Vagina (tissue), 2 donors: ENCODE measurements at places on chromosomes 1 and 21.

DNA sequence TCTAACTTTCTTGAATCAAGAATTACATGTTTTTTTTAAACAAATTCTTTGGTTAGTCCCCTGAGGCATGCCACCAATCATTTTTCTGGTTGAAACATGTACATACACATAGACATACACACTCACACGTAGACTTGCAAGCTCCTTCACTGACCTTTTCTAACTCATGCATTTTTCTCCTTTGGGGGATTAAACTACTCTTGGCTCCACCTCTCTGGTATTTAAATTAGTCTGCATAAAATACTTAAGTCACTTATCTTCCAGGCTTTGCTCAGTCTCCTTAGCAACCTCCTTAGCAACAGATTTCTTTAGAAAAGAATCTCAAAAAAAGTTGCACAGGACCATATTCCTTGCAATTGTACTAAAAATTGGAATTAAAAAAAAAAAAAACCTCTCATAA lies 440.9 kb upstream of the LRRC7 start:
- no peak for DNase-seq

- peak; percentile 95 for DNase-seq
These were observed 70.5 kb downstream of the SSBP3 start for GRCh38 chr1:54335755-54336108.

DNA sequence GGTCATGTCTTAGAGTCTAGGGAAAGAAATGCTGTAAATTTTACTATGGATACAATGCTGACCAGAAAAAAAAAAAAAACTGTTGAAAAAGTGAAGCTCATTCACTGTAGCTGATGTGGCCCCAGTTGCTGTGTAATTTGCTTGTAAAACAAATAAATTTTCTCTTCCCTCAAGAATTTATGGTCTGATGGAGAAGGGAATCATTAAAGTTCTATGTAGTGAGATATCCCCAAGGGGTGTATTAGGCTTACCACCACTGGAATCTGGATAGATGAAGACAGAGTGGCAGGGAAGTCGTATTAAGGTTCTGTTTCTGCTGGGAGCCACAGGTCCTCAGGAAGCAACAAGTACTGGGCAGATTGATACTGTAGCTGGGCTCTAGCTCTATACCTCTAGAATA lies 860.0 kb downstream of the LTN1 start:
- no peak for DNase-seq

- DNase-seq = no peak
These were observed 136.9 kb downstream of the DISC1 start for GRCh38 chr1:231763456-231763855.

DNA sequence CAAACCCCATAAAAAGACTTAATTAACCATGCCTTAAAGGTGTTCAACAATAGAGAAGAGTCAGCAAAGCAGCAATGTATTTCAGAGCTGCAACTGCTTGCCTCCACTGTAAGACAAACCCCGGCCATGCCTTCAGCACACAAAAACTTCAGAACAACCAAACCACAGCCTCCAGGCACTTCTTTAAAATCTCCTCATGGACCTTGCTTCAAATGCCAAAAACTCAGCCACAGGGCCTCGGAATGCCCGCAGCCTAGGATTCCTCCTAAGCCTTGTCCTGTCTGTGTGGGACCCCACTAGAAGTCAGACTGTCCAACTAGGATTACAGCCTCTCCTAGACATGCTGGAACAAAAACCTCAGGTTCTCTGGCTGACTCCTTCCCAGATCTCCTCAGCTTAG lies 208.1 kb upstream of the DUSP10 start:
- DNase-seq = no peak

- DNase-seq = no peak
These were observed 61.8 kb upstream of the ETS2 start for GRCh38 chr21:38743772-38744529.

DNA sequence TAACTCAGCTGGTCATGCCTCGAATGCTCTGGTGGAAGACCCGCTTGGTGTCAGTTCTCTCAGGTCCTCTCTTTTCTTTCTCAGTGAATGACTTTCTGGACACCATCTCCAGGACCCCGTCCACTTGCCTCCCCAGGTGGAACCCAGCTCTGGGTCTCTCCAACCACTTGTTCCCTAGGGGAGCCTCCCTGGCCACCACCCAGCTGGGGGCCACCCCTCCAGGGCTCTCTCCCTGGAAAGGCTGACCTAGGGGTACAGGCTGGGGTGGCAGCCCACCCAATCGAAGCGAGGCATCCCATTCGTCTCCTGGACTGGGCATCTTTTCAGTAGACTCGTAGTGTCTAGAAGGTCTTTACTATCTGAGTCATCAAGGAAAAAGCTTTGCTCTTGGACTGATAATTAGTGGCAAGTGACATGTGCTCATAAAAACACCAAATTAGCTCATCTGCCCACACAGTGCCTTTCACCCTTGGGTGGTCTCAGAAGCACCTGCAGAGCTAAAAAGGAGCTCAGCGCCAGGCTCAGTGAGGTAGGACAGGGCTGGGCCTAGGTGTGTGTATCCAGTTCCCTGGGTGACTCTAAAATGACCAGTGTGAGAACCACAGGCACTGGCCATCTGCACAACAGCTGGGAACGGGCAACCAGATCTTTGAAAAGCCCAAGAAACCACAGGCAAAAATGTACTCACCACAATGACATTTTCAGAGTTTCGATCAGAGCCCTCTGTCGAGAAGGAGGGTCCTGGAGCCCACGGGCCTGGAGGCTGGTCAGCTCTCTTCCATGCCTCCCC lies 2.4 kb upstream of the PDXK start:
- peak; percentile 85 for DNase-seq

DNA sequence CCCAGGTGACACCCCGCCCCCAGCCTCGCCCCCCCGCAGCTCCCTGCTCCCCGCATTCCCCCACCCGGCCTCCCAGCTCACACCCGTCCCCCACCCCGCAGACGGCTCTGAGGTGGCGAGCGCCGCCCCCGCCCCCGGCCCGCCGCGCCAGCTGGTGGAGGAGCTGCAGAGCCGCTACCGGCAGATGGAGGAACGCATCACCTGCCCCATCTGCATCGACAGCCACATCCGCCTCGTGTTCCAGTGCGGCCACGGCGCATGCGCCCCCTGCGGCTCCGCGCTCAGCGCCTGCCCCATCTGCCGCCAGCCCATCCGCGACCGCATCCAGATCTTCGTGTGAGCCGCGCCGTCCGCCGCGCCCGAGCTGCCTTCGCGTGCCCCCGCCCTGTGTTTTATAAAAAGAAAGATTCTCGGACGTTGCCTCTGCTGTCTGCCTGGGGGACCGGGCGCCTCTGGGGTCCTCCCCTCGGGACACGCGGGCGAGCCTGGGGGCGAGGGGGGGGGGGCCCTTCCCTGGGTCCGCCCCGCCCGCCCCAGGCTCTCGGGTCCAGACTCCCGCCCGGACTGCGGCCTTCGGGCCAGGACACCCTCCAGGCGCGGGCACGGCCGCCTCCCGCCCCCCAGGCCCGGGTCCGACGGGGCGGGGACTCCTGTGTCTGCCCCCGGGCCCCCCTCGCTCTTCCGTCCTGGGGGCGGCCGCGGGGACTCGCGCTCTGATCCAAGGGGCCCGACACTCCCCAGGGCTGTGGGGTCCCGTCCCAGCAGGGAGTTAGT lies 1.6 kb upstream of the MMP23B start:
- no peak for DNase-seq

DNA sequence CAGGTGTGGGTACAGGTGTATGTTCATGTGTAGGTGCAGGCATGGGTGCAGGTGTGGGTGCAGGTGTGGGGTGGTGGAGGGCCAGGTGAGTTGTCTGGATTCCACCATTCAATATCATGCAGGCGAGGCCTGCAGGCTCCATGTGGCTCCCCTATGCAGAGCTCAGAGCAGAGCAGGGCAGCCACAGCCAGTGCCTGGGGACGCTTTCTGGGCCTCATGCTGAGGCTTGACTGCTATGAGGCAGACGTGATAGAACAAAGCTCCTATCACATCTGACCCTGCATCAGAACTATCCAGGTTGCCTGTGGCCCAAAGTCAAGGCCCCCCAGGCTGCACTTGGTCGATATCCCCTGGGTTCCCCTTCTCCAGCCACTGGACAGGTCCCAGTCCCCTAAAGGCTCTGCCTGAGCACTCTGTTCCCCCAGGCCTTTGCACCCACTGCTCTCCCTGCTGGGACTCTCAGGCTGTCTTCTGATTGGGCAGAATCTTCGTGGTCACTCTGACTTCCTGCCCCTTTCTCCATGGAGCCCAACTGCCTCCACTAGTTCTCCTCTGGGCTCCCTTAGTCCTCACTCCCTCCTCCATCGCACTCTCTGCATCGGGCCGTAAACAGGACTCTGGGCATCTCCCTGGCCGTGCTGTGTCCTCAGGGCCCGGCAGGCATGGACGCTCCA lies 78.6 kb upstream of the ACTL8 start:
- no peak for DNase-seq

DNA sequence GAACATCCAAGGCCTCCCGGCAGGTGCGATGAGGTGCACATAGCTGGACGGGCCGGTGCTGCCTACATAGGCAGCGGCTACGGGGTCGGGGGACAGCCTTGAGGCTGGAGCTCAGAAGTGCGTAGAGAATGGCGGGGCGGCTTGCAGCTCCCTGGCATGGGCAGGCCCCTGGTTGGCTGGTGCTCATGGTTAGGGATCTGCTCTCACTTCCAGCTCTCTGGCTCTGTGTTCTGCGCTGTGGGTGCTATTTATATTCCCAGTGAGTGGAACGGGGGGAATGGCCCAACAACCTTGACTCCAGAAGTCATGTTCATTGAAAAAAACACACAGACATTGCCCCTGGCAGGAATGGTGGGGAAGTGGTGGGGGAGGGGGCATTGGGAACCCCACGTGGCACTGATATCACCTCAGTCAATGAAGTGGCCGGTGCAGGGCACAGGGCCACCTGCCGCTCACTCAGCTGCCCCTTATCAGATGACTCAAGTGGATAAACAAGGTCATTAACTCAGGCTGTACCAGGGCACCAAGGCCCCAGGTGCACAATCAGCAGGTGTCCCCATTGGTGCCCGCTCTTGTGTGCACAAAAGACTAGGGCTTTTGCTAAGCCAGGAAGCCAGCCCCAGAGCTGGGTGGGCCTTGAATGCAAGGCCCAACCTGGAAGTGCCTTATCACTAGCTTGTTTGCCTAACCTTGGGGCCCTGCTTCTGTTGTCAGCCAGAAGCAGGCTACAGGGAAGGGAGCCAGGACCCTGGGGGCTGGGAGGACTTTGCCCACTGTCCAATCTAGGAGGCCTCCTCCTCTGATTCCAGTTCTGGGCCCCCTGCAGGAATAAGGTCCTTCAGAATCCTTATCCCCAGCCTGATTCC lies at the start of gene NR0B2:
Gene NR0B2 (minus strand): TSS at position 222 of the 866 bp plus-strand sequence. CDS start 35 bp downstream, at position 187.
- DNase-seq = no peak

DNA sequence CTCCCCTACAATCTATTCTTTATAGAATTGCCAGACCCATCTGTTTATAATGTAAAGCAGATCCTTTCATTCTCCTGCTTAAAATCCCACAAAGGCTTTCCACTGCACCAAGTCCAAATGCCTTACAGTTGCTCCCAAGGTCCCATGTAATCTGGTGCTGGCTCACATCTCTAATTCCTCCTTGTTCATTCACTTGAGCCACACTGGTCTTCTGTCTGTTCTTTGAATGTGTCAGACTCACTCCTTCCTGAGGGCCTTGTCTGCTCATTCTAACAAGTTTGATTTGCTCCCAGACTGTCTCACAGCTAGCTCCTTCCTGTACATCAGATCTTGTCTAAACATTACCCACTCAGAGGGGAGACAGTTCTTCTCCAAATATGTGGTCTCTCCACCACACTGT lies 38.9 kb downstream of the ALG14 start:
- DNase-seq = no peak

DNA sequence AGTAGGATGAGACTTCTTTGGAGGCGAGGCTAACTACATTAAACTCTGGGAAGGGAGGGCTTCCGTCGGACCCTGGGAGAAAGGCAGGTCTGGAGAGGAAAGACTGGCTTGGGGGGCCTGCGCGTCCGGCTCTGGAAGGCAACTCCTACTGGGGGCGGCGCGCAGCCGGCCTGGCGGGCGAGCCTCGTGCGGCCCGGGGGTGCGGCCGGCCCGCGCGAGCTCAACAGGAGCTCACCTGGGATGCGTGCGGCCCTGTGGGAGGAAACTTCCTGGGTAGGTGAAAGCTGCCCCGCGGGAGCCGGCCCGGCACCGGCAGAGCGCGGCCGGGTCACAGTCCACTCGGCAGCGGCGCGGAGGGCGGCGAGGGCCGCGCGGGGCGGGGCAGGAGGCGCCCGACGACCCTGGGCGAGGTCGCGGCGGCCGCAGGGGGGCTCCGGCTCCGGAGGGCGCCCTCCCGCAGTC lies 449 bp downstream of the EPS15 start:
- DNase-seq = no peak

GRCh38 chr1:198363625-198364151 lies 176.8 kb downstream of the ATP6V1G3 start:
- DNase-seq = no peak

DNA sequence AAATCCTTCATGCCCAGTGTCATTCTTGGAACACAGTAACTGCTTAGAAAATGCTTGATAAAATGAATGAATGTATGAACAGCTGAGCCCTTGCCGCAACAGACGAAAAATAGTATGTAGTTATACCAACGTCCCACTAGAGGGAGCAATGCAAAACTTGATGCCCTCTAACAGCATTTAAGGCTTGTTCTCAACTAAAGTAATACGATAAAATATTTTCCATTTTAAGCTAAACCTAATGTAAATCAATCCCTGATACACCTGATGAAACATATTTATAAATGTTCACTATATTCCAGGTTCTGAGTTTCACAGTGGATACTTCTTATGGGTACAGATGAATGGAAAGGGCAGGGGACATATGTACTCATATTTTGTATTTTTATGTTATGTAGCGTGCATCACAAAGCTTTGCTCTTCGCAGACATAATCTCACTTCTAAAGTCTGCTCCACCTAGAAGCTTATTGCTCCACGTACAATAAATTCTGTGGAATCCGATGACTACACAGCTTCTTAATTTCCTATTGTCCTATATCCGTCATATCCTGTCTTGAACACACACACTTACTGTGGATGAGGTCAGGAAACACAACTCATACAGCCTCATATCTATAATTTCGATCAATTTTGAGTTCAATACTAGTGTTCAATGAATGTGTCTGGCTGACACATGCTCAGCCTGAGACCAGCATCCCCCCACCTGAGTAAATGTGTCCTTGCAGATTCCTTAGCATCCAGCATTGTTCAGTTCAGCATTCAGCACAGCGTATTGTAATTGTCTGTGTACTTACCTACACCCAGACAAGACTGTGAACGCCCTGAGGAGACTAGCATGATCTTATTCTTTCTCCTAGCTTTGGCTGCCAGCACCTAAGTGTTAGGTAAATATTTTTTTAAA lies 4.4 kb upstream of the UTP25 start:
- no peak for DNase-seq

GRCh38 chr1:178344513-178345091 lies 152.2 kb downstream of the CLEC20A start:
- DNase-seq = no peak
